GM12891 (cell line): ENCODE measurements at places on chromosomes 16 and 17.

DNA sequence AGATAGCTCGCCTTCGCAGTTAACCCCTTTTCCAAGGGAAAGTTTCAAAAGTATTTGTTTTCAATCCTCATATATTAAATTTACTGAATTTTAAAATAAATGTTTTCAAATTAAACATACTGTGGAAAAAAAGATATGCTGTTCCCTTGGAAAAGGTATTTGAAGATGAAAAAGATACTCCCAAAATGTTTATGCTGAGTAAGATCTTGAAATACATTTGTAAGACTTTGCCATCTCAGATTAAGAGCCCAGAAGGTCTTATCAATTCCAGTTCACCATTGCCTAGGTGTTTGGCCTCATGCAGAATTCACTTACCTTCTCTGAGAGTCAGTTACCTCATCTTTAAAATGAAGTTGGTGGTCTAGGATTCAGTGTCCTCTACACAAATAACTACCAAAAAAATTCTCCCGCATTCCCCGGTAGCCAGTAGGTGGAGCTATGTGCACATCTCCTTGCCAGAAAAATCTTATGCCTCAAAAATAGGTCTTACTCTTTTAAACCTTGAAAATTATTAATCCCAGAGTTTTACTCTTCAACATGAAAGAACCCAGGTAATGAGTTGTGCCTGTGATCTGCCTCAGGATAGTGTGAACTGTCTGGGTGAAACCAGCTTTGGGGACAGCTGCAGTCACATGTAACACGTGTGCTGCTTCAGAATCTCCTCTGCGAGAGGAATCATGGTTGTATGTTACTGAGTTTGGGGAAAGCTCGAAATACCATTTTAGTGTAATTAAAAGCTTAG is 178.3 kb downstream of the MRTFB start:
- peak; percentile 30 for DNase-seq

- no peak for DNase-seq
These were observed 11.7 kb upstream of the TOM1L1 start for GRCh38 chr17:54888981-54889380.

- DNase-seq, result no peak
These were observed 36.4 kb downstream of the SNX20 start for GRCh38 chr16:50644729-50645128.

DNA sequence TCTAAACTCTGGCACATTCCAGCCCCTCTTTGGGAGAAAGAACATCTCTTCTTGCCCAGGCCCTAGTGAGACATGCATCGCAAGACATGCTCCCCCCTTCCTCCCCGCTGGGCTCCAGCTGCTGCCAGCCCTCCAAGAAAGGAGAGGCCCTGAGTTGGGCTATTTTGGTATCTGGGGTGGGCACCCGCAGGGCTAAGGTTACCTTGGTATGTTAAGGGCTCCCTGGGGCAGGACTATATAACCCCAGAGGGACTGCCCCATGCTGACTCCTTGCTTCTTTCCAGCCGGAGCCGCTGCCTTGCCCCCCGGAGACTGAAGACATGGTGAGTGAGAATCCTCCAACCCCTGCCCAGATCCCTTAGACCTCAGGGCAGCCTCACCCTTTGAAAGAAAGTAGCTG is at the start of gene MYL11:
MYL11 (plus strand) TSS at position 265 of the 400 bp plus-strand sequence; CDS start at position 321, 56 bp downstream.
- DNase-seq, result no peak

GRCh38 chr17:39916918-39917317 is 1.5 kb downstream of the GSDMB start:
- DNase-seq, result no peak

DNA sequence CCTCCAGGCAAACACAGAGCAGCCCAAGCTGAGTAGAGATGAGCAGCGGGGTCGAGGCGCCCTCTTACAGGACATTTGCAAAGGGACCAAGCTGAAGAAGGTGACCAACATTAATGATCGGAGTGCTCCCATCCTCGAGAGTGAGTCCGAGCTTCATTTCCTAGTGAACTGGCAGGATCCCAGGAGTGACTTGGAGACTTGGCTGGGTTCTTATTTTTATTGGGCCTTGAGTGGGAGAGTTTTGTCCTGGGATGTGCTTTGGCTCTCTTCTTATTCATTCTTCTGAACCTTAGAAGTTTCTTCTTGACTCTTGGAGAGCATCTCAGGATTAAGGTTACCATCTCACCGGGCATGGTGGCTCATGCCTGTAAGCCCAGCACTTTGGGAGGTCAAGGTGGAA is 27.2 kb upstream of the CDC6 start:
- DNase-seq, result no peak

DNA sequence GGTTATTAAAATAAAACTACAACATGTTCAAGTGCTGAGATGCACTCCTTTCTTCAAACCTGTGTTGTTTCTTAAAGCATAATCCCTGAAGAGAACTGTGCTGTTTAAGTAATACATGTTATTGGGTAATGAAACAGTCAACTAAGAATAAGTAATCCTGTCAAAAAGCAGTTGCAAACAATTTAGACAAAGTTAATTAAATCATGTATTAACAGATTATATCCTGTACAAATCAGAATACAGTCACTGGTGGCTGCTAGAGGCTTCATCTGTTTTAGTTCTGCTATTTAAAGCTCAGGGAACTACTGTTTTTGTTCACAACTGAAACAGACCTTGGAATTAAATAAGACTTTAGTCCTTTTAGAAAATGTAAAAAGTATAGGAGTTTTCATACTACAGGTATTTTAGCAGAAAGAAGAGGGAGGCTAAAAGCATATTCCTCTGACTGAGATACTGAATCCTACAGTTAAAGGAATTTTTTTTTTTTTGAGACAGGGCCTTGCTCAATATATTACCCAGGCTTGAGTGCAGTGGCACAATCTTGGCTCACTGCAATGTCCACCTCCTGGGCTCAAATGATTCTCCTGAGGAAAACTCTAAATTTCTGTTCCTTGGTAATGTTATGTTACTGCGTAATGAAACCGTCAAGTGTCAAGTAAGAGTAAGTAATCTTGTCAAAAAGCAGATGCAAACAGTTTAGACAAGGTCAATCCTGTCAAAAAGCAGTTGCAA is 27.3 kb upstream of the ITGA2B start:
- no peak for DNase-seq

GRCh38 chr17:83123896-83124801 is 44.7 kb downstream of the METRNL start:
- DNase-seq, result no peak

GRCh38 chr17:78450696-78451345 is 72.4 kb downstream of the PGS1 start:
- no peak for DNase-seq

DNA sequence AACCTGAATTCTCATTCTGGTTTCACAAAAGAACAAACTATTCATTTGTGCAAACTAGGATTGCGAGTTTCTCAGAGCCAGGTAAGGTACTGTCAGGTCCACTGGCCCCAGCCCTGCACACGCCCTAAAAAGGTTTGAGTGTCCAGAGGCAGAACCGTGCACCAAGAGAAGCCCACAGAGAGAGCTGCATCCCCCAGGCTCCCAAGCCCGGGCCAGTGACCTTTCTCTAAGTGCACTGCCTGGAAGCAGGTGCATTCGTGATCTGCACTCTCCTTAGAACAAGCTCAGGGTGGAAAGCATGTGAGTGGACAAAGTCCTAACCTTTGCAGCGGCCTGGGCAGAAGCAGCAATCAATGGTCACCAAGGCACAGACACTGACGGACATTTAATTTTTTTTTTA is 26.8 kb downstream of the MEAK7 start:
- no peak for DNase-seq

DNA sequence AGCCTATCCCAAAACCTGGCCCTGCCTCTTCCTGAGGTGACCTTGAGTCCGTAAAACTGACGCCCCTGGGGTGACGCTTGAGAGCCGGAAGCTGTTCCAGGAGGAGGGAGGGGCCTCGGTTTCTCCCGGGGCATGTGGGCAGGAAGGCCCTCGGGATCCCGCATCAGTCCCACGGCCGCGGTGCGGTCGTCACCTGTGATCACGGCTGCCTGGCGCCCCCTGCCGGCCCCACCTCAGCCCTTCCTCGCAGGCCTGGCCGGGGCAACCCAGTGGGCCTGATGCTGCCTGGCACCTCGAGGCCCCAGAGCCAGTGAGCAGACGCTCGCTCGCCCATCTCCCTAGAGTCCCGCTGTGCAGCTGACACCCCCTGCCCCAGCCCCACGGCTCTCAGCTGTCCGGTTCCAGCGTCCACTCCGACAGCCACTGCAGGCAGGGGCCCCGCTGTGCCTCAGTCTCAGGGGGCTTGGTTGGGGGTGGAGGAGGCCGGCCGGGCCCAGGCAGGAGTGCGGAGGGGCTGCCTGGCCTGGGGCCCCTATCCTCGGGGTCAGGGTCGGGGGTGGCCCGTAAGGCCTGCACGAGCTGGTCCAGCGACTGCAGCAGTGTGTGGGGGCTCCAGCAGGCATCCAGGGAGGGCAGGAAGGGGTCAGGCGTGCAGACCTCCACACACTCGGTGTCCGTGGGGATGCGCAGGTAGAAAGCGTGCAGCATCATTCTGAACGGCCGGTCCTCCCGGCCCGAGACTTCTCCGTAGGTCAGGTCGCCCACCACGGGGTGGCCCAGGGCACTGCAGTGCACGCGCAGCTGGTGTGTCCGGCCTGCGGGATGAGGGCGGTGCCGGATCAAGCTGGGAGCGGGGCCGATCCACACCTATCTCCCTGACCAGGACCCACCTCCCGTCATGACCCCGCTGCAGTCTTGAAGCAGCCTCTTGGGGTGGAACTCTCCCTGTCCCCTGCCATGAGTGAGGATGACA is 2.3 kb downstream of the RPUSD1 start:
- DNase-seq, result peak; percentile 81

GRCh38 chr16:77327717-77328116 is 107.1 kb downstream of the ADAMTS18 start:
- DNase-seq, result no peak

DNA sequence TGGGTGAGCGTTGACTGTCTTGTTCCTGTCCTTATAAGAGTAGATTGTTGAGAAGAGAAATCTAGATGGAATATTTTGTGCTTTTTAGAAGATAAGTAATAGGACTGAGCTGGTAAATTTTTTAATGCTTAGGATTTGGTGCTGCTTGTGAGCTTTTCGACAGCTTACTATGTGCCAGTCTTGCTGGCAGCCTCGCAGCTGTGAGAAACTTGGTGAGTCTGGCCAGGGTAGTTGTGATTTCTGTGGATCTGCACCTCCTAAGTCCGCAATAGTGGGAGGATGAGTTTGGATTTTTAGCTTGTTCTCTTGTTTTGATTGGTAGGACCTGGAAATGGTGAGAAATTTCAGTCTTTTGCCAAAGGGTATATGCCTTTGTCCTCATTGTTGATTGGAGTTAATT is 3.6 kb downstream of the SOCS7 start:
- no peak for DNase-seq

- DNase-seq, result peak; percentile 59
These were observed 59.1 kb downstream of the OR1D5 start for GRCh38 chr17:3004150-3004801.

DNA sequence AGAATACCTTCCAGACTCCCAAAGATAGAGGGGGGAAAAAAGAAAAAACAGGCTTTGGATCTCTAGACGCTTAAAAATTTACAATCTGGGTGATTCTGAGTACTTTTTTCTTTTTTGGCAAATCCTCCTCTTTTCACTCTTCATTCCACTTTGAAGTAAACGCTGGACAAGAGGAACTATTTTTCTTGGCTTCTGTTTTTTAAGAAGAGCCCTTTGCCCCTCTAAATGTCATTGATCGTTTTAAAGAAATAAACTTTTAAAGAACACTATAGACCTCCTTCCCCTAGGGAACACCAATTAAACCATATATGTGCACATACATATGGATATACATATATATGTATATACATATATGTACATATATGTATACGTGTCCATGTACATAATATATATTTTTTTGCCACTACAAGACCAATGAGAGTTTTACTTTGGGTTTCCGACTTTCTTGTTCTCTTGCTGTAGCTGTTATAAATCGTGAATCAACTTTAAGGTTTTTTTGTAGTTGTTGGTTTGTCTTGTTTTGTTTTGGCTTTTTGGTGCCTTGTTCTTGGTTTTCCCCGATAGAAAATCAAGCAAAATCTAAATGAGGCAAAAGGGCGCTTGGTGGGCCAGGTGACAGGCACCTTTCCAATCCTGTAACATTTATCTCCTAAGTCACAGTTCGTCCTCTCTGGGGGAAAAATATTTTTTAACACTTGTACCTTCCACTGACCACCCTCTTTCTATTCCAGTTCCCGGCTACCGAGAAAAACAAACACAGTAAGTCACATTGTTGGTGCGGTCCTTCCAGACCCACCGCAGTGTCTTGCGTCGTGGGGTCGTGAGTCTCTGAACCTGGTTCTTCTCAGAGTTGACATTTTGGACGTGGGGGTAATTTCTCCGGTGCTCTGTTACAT is 4.4 kb downstream of the FOXF1 start:
- no peak for DNase-seq

DNA sequence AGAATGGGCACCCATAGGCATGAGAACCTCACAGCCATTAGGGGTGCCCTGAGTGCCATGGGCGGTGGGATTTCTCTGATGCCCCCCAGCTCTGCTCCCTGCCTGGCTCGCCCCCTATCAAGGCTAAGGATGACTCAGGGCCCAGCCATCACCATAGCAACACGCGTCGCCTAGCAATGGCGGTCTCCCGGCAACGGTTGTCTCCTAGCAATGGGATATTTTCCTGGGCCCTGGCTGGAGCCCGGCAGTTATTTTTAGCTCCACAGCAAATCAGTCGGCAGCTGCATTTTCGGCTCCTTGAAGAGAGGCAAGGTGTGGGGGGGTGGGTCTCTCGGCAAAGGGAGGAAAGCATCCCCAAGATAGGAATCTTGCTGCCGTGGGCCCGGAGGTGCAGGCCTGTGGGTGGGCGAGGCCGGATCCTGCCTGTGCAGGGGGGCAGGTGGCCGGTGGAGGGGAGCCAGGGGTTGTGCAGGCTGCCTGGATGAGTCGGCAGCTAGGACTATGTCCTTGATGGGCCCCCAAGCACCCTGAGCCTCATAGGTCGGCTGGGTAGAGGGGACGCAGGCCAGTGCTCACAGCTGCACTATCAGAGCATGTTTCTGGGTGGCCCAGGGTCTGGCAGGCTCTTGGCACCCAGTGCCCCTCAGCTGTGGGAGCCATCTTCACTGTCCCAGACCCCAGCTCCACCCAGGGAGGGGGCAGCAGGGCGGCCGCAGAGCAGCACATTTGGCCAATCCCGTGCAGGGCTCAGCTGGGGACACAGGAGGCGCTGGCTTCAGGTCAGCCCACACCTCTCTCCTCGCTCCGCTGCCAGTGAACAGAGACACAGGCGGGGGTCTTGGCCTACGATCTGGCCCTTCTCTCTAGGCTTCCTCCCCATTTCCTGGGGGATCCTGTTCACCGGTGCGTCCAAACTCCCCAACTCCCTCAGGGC is 4.2 kb upstream of the FBXL16 start:
- no peak for DNase-seq

GRCh38 chr16:48133455-48134211 is 22.2 kb downstream of the ABCC12 start:
- no peak for DNase-seq
